ENCODE measurements at places on chromosomes 6 and 20.
A peak's percentile ranks its signal among the peaks of the same experiment; 100 is the strongest.

GRCh38 chr6:33880766-33881165, 77.0 kb upstream of the MLN start:
- no peak for DNase-seq

DNA sequence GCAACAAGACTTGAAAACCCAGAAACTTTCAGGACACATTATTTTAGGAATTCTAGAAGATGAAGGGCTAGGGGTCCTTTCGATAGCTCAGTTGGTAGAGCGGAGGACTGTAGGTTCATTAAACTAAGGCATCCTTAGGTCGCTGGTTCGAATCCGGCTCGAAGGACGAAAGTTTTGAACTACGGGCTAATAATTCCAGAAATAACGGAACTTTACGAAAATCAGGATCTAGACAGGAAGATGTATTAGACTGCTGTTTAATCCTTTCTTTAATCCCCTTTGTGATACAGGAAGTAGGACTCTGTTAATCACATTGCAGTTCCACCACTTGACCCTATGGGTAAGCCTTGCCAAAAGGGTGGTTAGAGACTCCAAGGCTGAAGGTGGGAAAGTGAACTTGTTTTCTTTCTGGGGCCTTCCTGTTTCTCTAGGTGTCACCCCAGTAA, 21.2 kb upstream of the ABT1 start:
- DNase-seq: no peak

DNA sequence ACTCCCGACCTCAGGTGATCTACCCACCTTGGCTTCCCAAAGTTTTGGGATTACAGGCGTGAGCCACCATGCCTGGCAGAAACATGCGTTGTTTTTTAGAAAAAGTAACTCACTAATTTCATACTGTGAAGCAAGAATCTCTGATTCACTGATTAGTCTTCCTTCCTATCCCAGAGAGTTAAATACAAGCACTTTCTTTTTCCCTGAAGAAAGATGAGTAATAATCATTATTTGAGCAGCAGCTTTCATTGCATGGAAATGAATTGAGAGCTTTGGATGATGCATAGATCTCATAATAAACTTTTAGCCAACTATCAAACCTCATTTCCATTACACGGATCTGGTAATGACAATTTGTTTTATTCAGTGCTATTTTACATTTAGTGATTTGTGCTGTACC, 892.5 kb upstream of the EYS start:
- DNase-seq: no peak

DNA sequence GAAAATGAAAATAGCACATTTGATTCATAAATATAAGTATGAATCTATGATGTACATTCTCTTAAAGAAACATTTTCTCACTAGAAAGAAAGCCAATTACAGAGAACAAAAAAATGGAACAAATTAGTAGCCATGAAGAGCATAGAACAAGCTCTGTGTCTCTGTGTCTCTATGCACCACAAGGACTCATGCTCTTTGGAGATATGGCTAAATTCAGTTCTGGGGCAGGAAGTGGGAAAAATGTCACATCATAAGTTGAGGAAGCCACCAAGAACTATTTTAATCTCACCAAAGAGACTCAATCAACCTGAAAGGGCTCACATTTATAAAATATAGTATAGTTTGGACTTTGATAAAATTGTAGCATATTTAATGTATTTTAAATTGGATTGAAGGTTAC, 1259.8 kb upstream of the GJE1 start:
- no peak for DNase-seq

- DNase-seq: no peak
Measured at GRCh38 chr20:41082306-41082705, 53.7 kb downstream of the TOP1 start.

- DNase-seq: no peak
Measured at GRCh38 chr6:155678361-155678760, 222.7 kb upstream of the NOX3 start.

DNA sequence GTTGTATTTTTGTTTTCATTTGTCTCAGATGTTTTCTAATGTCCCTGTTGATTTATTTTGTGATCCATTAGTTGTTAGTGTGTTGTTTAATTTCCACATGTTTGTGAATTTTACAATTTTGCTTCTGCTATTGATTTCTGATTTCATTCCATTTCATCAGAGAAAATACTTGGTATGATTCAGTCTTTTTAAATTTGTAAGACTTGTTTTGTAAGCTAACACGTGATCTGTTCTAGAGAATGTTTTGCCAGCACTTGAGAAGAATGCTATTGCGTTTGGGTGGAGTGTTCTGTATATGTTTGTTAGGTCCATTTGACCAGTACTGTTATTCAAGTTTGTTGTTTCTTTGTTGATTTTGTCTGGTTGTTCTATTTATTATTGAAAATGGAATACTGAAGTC, 53.9 kb downstream of the KIZ start:
- DNase-seq: no peak

- DNase-seq: no peak
Measured at GRCh38 chr6:20215310-20215709, 3.0 kb upstream of the MBOAT1 start.

DNA sequence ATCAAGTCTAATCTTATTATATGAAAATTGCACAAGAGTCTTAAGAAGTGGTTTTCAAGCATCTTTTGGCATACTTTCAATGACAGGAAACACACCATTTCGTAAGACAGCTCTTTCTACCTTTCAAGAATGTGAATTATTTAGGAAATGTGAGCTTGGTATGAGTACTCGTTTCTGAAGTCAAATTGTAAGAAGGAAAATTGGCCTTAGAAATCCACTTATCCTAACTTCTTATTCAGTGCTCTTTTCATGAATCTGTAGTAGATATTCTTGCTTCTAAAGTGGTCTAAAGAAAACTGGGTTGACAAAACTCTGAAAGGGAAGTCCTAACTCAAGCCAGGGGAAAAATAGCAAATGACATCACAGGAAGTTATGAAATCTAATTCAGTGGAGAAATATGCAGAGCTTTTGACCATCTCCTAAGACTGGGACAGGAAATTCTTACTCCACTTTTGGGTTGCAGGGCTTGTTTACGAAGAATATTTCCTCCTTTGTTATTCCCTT, 38.5 kb upstream of the OGFRL1 start:
- DNase-seq: no peak

DNA sequence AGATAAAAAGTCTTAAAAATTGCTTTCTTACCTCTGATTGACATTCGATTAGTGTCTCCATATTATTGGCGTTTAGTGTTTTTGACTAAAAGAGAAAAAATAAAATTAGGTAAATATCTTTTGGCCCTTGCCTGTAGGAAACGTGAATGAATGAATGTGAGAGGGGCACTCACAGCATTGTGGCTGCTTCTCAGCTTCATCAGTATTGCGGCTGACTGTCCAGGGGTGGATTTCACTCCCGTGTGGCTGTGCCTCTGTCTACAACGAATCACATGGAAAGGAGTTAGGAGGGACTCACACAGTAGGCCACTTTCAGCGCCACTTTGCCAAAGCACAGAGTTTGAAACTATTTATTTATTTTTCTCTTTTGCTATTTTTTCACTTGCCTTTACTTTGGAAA, 844 bp downstream of the TAGAP start:
- DNase-seq: no peak

DNA sequence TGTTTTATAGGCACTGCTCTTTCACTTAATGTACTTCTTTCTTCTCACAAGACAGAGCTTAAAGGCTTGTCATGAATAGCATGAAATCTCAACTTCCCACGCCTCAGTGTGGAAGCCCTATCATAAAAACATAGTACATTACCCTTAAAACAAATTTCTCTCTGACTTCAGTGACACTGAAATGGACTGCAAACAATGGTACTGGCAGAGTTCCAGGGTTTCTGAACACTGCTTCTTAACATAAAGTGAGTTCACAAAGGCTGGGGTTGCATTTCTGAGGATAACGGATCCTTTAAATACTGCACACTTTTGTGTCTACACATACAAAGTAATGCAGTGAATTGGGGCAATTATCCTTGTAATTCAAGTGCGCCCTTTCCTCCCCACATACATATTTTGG, 32.3 kb upstream of the PLEKHG1 start:
- DNase-seq: peak; percentile 30

- DNase-seq: peak; percentile 31
Measured at GRCh38 chr6:100257793-100258395, 206.8 kb downstream of the SIM1 start.

- no peak for DNase-seq
Measured at GRCh38 chr6:34571388-34571787, 15.3 kb upstream of the SPDEF start.

- DNase-seq: no peak
Measured at GRCh38 chr6:10721850-10722569, 860 bp upstream of the TMEM14C start.

- DNase-seq: no peak
Measured at GRCh38 chr6:169112483-169113320, 140.9 kb downstream of the THBS2 start.

- DNase-seq: no peak
Measured at GRCh38 chr20:53129563-53129962, 157.4 kb downstream of the TSHZ2 start.

GRCh38 chr6:4289770-4290320, 154.5 kb upstream of the ECI2 start:
- no peak for DNase-seq
